Activated CD8-positive, alpha-beta T cell treated with anti-CD3 and anti-CD28 coated beads for 36 hours (primary cell): ENCODE measurements at places on chromosomes 16 and 17. TPM values are rescaled to one million over a fixed set of nuclear protein-coding genes. Genes with fewer than 3 reads are reported as not detected.

PRSS27 gene
- total RNA-seq = 1.2 TPM

ASPHD1 gene
- 2.1 TPM for total RNA-seq

PAM16 gene
- 65.9 TPM for total RNA-seq

GRCh38 chr16:30527635-30528178 lies 1.3 kb upstream of the ZNF768 start:
- no peak for DNase-seq

GRCh38 chr16:12271006-12271405 lies 294.5 kb downstream of the SNX29 start:
- peak; percentile 13 for DNase-seq

DNA sequence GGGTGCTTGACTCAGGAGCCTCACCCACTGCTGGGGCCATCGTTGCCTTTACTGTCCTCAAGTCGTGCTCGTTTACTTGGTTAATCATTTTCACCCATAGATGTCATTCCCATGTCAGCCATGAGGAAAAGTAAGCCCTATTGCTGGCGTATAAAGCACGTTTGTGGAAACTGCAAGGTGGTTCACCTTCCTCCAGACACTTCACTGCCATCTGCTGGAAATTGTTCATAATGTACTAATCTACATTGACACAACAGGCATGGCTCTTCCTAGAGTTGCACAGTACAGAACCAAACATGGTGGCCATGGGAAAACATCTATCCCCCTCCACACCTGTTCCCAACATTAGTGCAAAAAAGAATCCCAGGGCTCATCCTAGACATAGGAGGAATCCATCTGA lies 116.6 kb downstream of the ZNF18 start:
- no peak for DNase-seq

- DNase-seq = peak; percentile 68
These were observed 560 bp downstream of the RAI1 start for GRCh38 chr17:17681744-17682292.

DNA sequence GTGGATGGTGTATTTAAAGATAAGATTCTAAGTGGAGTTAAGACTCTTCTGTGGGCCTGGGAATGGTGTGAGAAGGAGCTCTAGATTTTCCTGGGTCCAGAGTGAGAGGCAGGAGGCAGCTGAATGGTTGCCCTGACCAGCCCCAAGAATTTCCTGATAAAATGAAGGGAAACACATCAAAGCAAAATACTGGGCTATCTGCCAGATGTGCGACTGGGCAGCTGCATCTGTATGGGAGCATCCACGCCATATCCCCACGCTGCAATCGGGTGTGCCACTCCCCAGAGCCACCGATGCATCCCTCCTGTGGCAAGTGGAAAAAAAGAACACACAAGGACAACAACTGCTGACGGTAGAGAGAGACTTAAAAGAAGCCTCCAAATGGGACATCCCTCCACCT lies 84.3 kb upstream of the COX10 start:
- DNase-seq = no peak
